ENCODE measurements at places on chromosomes 13 and 19.

DNA sequence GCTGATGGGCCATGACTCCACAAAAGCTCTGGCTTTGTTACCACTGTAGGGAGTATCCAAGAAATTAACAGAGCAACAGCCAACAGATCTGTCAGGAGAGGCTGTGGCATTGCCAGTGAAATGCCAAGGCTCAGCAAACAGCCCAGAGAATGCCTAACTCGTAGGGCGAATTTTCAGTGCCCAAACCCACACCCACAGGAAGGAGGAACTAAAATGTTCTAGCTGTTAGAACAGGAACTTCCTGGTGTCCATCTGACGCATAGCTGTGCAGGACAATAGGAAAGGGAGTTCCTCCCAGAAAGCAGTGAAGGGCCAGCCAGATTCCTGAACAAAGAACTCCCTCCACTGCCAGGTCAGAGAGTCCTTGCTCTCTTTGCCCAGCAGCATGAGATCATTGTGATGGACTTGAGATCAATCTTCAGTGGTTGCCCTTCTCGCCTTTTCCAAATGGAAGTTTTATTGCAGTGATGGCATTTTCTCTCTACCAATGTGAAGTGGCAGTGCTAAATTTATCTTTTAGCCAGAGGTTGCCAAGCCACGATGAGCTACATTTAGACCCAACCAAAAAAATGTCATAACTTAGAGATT lies 224.2 kb upstream of the STARD13 start:
- DNase-seq, result no peak

GRCh38 chr19:13974073-13974472 lies 21.8 kb downstream of the DCAF15 start:
- DNase-seq, result no peak

GRCh38 chr19:49613374-49613773 lies 22.4 kb downstream of the PRR12 start:
- DNase-seq, result peak; percentile 16

GRCh38 chr13:33816912-33817311 lies 1.0 kb upstream of the RFC3 start:
- no peak for DNase-seq

DNA sequence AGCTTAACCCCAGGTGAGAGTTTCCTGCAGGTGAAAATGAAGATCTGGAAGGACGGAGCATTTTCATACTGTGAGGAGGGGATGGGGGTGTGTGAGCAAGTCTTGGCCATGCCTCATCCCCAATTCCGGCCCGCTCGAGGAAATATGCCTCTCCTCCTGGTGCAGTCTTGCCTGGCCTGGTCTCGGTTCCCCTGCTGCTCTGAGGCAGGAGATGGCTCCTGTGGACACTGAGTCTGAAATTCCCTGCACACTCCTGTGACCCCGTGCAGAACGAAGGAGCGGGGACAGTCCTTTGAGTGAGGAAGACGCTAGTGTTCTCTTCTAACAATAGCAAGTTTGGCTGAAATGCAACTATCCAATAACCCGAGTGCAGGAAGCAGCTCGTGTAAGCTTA lies 329 bp upstream of the ZNF439 start:
- no peak for DNase-seq

DNA sequence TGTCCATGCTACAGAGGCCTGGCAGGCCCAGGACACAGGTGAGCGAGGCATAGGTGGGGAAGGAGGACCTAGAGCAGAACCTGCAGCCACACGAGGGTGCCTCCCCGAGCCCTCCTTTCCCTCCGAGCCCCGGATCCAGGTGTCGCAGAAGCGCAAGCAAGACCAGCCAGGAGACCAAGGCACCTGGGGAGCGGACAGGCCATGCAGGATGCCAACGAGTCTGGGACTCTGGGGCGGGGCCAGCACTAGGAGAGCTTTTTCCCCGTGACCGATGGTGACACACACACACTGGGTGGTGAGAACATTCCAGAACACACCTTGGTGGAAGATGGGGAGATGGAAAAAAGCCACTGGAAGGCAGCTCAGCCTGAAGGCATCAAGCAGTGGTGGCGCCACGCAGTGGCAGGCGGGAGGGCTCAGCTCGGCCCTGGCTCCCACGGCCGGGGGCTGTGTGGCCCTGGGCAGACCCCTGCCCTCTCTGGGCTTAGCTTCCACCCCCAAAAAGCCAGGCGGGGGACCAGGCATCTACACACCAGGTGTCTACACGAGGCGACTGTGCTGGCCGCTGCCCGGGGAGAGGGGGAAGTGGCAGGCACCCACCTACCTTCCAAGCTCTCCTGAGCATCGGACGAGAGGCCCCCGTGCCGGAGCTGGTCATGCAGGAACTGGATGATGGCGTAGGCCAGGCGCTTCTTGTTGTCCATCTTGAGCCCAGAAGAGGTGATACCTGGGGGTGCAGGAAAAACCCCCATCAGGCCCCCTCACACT lies 14.5 kb downstream of the SGTA start:
- DNase-seq, result no peak

DNA sequence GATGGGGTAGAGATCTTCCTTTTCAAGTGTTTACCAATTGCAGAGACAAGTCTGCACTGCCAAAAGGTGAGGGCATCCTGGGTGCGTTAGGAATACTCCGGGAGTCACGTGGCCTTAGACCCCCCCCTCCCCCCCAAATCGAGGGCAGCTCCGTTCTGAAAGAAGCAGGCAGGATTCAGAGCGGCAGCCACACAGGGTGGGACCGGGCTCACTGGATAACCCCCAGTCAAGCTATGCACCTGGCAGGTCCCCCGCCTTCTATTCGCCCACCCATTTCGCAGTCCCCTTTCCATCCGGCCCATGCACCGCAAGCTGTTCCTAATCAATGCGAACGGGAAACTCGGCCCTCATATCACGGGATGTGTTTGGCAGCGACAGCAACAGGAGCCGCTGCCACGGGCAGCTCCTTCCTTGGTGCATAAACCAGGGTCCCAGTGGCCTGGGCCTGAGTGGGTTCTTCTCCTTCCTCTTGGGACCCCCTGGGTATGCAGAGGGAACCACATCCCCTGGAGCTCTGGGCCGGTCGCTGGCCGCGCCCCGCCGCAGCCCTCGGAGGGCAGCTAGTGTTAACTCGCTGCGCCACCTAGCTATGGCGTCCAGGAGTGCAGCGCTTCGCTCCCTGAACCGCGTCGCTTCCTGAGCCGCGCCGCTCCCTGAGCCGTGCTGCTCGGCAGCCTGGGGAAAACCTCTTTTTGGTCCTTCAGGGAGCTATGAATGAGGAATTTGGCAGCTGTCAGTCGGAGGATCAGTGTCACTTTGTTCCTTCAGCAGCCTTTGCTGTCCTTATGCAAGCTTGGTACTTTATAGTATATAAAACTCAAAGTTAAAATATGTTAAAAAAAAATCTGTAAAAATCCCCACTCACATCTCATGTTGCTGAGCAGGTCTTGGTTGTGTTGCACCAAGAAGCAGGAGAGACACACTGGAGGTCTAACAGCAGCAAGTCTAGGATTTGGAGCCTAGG lies 41.4 kb downstream of the LYL1 start:
- peak; percentile 54 for DNase-seq

GRCh38 chr19:45376045-45376724 lies 5.8 kb upstream of the ERCC2 start:
- peak; percentile 93 for DNase-seq

DNA sequence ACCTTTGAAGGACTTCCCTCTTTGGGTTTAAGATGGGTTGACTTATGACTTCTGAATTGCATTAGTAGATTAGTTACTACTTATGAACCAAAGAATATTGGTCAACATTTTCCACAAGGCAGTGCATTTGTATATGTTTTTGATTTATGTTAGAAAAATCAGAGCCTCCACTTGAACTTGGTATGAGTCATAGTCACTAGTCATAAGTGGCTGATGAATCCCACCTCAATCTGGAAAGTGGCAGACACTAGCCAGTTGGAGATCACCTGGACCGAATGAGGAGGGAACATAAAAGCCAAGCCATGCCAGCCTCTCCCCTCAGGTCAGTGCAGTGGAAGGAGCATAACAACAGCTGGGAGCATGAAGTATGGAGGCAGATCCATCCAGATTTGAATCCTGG lies 39.3 kb upstream of the SPART start:
- DNase-seq, result peak; percentile 9

GRCh38 chr19:8705742-8706141 lies 7.1 kb upstream of the ACTL9 start:
- no peak for DNase-seq

DNA sequence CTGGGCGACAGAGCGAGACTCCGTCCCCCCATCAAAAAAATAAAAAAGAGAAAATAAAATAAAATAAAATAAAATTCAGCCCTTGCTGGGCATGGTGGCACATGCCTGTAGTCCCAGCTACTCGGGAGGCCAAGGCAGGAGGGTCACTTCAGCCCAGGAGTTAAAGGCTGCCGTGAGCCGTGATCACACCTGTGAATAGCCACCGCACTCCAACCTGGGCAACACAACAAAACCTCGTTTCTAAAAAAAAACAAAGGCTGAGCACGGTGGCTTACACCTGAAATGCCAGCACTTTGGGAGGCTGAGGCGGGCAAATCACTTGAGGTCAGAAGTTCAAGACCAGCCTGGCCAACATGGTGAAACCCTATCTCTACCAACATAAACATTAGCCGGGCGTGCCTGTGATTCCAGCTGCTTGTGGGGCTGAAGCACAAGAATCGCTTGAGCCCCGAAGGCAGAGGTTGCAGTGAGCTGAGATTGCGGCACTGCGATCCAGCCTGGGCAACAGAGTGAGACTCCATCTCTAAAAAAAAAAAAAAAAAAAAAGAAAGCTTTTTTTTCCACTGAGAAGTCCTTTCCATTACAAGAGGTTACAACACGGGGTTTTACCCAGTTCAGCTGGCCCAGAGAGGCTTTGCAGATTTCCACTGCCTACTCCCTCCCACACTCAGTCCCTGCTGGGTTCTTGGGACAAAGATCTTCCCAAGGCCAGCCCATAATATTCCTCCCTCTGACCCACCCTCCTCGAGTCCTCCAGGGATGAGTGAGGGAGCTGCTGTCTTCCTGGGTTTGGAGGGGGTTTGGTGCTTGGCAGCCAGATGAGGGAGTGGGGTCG lies 6.4 kb downstream of the ANGPTL4 start:
- DNase-seq, result no peak

- DNase-seq, result no peak
These were observed 160.2 kb downstream of the KLF12 start for GRCh38 chr13:73974051-73974450.

- DNase-seq, result no peak
These were observed 30.0 kb downstream of the VAV1 start for GRCh38 chr19:6802336-6803035.

GRCh38 chr13:41520016-41520659 lies 62.8 kb downstream of the RGCC start:
- DNase-seq, result no peak

- no peak for DNase-seq
These were observed 98.7 kb downstream of the KCTD15 start for GRCh38 chr19:33895366-33895765.

DNA sequence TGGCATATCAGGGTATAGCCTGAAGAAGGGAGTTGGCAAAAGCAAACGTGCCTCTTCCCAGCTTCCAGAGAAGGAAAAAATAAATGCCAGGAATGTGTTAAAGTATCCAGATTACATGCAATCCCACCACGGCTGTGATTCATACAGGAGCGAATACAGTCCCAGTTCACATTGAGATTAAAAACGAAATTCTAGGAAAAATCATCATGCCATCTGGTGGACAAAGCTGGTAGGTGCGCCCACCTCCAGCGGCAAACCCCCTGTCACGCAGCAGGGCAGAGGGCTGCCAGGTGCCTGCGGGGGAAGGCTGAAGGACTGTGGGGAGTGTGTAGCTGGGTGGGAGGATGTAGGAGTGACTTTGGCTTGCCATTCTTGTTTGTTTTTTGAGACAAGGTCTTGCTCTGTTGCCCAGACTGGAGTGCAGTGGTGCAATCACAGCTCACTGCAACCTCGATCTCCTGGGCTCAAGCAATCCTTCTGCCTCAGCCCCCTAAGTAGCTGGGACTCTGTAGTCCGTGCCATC lies 6.4 kb upstream of the DMWD start:
- DNase-seq, result peak; percentile 72

DNA sequence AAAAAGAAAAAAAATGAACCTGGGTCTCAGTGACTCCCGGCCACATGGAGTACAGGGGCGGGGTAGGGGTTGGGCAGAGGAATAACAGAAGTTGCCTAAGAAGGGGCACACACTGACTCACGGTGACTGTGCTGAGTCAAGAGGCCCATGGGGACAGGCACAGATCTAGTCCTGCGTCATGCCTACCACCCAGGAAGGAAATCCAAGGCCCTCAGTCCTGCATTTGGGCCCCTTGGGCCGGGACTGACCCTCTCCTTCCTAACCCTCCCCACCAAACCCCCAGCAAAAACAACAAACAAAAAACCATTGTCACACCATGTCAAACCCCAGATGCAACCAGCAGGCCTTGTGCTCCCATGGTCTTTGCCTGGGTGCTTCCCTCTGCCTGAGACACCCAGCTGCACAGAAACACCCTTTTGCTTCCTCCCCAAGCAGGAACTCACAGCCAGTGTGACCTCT lies 9.6 kb upstream of the NOTCH3 start:
- peak; percentile 72 for DNase-seq

DNA sequence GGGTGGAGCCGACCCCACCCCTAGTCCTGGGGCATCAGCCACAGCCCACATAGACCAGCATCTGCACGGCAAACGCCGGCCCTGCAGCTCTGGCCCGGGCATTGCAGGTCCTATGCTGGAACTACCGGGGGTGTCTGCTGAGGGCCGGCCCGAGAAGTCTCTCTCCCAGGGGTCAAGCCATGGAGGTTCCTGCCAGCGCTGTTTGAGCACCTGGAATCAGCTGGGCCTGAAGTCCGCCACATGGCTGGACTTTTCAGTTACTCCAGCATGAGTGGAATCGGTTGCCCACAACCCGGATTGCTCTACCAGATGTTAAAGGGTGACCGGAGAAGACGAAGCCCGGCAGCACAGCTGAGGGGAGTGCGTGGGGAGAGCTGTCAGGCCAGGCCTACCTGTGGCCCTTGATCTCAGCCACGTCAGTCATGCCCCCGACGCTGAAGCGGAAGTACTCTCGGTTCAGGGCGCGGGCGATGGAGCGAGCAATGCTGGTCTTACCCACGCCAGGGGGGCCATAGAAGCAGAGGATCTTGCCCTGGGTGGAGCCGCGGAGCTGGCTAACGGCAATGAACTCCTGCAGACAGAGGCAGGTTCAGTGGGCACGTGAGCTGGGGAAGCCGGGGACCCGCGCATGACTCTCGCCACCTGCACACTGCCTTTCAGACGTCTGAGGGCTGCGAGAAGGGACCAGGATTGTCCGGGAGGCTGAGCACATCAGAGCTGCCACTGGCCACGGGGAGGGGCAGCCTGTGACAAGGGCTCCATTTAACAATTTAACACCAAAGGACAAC lies 8.7 kb downstream of the RPL36 start:
- DNase-seq, result no peak

DNA sequence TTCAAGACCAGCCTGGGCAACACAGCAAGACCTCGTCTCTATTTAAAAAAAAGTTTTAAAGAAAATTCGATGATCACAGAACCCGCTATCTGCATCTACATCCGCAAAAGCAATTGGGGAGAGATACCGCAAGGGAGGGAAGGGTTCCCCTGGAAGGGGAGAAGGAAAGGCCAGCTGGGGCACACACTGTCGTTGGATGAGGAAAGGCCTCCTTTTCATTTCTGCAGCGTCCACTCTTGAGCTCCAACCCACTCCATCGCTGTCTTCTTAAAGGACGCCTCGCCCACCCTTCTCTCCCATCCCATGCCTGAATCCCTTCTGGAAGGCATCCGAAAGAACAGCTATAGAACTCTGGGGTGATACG lies 3.2 kb upstream of the PRKCG start:
- DNase-seq, result peak; percentile 49

- DNase-seq, result no peak
These were observed 318.6 kb downstream of the DCT start for GRCh38 chr13:94160875-94161274.

Measured in brain microvascular endothelial cell (primary cell).